ENCODE measurements at places on chromosomes 13 and 19.

DNA sequence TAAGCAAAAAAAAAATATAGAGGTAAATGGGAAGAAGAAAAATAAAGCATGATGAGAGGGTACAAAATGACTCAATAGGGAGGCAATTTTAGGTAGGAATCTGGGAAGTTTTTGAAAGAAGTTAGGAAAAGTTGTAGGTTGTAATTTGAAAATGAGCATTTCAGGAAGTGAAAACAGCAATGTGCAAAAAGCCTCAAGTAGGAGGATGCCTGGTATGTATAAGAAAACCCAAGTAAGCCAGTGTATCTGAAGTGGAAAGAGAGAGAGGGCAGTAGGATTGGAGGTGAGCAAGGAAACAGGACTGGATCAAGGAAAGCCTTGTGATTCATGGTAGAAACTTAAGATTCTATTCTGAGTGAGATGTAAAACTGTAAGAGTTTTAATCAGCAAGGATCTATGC lies 121.6 kb upstream of the SPRY2 start:
- DNase-seq: no peak

DNA sequence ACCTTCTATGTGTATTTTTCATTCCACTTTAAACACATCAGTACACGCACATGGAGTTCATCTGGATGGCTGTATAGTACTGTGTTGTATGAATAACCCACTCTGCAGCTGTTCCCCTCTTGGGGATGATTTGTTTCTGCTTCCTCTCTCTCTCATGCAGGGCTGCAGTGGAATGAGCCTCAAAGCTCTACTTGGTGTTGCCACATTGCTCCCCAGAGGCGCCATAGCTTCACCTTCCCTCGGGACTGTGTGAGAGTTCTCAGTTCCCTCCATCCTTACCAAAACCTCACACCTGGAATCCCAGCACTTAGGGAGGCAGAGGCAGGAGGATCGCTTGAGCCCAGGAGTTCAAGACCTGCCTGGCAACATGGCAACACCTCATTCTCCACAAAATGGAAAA lies 28.4 kb upstream of the GPR183 start:
- no peak for DNase-seq

- no peak for DNase-seq
These were observed 271.9 kb upstream of the SPRY2 start for GRCh38 chr13:80612804-80613203.

DNA sequence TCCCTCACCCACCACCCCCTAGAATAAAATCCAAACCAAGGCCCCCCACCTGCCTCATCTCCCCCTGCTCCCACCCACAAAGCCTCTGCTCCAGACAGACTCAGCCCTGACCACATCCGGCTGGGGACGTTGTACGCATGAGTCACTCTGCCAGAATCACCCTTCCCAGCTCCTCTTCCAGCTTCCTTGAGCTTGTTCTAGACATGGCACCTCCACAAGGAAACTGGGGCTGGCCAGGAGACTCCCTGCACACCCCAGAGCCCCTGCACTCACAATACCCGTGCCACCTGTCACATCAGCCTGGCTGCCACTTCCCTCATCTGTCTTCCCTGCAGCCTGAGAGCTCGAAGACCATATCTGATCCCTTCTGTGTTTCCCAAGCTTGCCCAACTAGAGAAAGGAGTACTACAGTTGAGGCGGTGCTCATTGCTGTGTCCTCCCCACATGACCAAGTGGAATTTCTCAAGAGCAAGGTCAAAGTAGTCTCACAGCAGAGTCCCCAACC lies 9.7 kb downstream of the DEDD2 start:
- no peak for DNase-seq

DNA sequence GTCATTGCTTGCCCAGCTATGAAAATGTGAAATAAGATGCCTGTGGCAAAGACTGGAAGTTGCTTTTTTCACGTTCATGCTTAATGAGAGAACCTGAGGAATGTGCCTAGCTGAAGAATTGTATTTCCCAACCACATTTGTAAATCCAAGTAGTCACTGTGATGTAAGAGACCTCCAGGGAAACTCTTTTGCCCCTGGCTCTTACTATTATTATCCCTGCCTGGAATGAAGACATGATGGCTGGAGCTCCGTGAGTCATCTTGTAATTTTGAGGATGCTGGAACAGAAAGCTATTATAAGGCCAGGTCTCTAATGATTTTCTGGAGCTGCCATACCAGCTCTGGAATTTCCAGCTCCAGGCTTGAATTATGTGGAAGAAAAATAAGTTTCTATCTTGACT lies 894.3 kb downstream of the DIAPH3 start:
- no peak for DNase-seq

GRCh38 chr13:99566125-99567083 lies 65.1 kb downstream of the TM9SF2 start:
- no peak for DNase-seq

DNA sequence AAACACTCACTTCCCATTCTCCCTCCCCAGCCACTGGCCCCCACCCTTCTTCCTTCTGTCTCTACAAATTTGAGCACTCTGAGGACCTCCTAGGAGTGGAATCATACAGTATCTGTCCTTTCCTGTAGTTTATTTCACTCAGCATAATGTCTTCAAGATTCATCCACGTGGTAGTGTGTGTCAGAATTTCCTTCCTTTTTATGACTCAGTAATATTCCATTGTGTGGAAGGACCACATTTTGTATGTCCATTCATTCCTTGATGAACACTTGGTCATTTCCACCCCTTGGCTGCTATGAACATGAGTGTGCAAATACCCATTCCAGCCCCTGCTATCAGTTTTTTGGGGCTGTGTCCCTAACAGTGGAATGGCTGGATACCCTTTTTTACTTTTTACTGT lies 9.8 kb downstream of the KLF2 start:
- DNase-seq: no peak

DNA sequence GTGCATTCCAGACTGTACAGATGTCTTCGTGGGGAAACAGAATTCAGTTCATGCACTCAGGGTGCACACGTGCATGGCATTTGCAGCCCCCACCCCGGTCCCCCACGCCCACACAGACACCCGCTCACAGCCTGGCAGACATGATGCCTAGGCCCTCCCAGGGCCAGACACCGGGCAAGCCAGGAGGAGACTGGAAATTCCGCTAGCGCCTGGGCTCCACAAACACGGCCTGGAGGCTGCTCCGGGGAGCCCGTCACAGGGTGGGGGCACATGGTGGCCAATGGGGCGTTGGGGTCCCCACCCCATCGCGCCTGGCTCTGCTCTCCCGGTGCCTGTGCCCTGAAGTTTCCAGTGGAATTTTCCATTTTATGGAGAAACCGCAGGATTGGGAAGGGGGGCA lies 3.6 kb downstream of the CILP2 start:
- no peak for DNase-seq

DNA sequence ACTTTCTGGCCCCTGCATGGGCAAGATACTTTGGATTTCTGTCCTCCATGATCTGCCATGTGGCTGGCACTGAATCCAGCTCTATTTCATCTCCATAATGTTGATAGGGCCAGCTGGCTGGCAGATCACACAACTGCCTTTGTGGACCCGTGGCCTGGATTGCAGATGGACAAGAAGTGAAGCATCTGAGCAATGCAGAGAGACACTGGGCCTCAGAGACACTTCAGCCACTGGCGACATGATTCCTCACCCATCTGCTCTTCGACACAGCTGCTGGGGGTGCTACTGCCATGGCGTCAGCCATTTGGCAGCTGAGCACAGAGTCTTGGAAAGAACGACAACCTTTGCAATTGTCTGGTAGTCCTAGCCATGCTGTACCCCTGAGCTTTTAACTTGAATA lies 79.5 kb upstream of the MYO16 start:
- DNase-seq: no peak

GRCh38 chr13:71672512-71672911 lies 194.5 kb downstream of the DACH1 start:
- no peak for DNase-seq

All from activated naive CD8-positive, alpha-beta T cell treated with anti-CD3 and anti-CD28 coated beads, Interleukin-2, amount 50 U/mL, for 24 hours (primary cell).